ENCODE measurements at places on chromosomes 5 and 9.

DNA sequence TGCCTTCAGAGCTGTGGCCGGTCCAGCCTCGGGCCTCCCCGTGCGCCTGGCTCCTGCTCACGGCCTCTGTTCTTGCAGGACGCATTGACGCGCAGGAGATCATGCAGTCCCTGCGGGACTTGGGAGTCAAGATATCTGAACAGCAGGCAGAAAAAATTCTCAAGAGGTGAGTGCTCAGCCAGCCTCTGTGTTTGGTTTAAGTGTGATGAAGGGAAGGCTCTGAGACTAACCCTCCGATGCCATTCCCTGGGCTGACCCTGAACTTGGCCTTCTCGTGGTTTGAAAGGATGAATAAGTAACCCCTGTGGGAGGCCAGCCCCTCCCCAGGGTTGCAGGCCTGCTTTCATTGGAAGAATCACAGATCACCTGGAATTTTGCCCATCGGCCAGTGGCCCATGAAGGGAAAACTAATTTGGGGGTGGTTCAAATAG lies 26.3 kb downstream of the PTGES2 start:
- no peak for DNase-seq

GRCh38 chr5:110769000-110769681 lies 30.3 kb downstream of the SLC25A46 start:
- peak; percentile 72 for DNase-seq

- no peak for DNase-seq
Observed at GRCh38 chr5:135230251-135230925, 168.6 kb downstream of the MACROH2A1 start.

GRCh38 chr5:14829396-14829795 lies 42.2 kb downstream of the ANKH start:
- no peak for DNase-seq

DNA sequence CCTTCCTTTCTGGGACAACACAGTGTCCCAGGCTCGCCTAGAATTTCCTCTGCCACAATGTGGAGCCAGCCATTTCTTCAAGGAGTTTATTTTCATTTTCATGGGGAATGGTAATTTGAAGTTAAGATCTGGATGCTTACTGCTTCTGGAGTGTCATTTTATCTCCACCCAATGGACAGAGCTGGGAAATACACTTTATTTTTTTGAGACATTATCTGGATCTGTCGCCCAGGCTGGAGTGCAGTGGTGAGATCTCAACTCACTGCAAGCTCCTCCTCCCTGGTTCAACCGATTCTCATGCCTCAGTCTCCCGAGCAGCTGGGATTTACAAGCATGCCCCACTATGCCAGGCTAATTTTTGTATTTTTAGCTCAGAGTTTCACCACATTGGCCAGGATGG lies 12.7 kb upstream of the THG1L start:
- peak; percentile 57 for DNase-seq

DNA sequence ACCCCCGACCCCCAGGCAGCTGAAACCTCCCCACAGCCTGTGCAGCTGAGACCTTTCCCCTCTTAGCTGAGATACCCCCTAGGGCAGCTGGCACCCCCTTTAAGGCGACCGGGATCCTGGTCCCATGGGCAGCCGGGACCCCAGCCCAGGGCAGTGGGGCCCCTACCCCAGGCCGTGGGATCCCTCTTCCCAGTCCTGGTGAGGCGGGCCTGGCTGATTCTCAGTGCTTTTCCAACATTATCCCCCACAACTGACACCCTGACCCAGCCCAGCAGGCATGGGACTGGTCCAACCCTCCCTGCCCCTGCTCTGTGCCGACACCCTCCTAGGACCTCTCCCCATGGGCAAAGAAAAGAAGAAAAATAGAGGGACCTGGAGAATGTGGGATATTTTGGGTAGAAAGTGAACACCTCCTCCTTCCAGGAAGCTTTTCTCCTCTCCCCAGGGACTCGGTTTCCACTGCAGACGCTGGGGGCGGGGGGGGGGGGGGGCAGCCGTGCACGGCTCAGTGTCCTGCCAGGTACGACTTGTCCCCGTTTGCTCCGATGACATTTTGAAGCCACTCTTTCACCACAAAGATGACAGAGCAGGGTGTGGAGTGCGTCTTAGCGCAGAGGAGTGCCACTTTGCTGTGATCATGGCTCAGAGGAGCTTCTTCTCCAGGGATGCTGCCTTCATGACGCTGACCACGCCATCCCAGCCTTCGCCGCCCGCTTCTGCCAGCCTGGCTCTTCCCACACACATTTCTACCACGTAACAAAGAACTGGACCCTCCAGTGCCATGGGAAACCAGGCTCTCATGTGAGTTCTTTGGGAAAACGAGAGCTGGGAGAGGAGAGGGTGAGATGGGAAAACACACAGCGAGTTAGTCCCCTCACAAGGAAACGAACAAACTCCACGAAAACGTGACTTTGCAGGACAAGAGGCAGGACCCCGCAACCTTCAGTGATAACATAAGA lies 47.5 kb downstream of the MRPL36 start:
- DNase-seq: no peak

DNA sequence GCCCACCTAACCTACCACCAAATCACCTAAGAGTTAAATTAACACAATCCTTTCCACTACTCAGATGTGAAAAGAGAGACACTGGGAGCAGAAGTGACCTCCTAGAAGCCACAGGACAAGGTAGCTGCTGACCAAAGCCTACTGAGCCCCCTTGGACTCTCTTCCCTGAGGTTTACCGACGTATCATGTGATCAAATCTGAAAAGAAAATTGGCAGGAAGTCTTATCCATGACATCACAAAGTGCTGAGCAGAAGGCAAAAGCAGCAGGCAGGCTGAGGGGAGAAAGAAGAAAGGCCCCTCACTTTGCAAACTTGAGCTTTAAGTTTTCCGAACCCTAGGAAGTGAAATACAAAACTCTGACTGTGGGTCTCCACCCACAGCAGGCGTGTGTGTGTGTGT lies 11.1 kb downstream of the PRELID2 start:
- DNase-seq: no peak

GRCh38 chr9:113580041-113580953 lies 116.8 kb downstream of the RGS3 start:
- DNase-seq: no peak

DNA sequence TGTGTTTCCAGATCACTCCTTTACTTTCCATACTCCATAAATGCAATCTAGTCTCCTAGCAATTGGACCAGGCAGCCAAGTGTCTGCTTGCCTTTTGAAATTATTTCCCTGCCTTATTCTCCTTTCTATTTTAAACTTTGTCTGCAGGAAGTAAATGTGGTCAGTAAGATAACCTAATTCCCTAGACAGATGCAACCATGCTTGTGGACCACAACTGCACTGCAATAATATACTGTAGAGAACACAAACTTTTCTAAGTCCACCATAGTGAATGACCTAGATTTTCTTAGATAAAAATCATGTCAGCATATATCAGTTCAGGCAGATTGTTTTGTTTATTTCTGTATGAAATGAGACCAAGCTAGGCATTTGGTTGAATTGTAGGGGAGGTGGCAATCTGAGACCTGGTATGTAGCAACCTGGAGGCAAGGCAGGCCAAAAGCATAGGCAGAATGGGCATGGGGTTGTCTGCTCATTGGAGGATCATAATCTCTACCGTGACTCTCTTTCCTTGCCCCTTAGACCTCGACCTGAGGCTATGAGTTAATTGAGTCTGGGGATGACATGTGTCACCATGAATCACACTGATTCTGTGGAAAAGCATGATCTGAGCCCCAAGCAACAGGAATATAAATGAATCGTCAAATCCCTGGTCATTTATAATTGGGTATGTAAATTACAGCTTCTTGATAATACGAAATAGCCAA lies 20.7 kb downstream of the ACTL7B start:
- no peak for DNase-seq

- DNase-seq: no peak
Observed at GRCh38 chr9:29625292-29625731, 2052.0 kb upstream of the C9orf72 start.

- DNase-seq: no peak
Observed at GRCh38 chr5:73118391-73118973, 1.9 kb upstream of the TMEM171 start.

GRCh38 chr5:56430422-56430821 lies 197.3 kb upstream of the ANKRD55 start:
- DNase-seq: no peak

DNA sequence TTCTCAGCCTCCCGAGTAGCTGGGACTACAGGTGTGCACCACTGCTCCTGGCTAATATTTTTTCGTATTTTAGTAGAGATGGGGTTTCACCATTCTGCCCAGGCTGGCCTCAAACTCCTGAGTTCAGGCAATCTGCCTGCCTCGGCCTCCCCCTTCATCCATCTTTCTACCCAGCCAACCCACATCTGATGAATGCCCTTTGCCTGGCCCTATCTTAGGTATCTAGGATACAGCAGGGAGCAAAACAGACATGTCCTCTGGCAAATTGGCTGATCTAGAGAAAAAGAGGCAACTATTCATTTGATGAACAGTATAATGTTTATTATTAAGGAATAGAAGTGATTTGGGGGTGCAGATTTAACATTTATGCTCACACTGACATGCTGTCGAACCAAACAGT lies 123.0 kb downstream of the TRIO start:
- DNase-seq: no peak

GRCh38 chr9:25684321-25684720 lies 6.1 kb upstream of the TUSC1 start:
- DNase-seq: no peak

DNA sequence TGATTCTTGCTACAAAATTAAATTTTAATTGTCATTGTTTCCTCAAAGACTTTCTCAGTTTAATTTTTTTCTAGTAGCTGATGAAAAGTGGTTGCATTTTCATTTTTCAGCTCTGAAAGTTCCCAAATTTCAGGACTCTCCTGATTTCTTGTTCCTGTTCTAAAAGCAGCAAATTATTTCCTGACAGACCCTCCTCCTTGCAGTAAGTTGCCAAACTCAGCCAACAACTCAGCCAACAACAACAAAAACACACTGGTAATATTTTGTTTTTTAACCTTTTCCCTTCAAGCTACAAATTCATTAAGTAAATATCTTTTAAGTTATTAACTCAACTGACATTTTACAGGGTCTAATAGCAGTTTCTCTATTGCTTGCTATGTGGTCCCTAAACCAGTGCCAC lies 487.8 kb upstream of the NUDT12 start:
- DNase-seq: no peak

DNA sequence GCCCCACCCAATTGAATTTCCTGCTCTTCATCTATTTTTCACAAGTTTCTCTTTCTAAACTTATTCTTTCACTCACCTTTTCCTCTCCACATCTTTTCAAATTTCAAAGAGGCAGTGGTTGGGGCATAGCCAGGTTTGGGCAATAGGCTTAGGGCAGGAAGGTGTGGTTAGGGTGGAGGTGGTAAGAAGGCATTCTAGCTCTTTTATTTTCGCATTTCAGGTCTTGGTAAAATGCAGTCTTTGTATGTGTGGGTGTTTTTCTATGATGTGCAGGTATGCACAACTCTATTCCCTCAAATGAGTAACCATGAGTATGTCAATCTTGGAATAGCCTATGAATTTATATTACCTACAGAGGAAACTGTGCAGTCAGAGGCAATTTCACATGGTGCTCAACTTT lies 129.8 kb upstream of the IFNE start:
- DNase-seq: no peak

DNA sequence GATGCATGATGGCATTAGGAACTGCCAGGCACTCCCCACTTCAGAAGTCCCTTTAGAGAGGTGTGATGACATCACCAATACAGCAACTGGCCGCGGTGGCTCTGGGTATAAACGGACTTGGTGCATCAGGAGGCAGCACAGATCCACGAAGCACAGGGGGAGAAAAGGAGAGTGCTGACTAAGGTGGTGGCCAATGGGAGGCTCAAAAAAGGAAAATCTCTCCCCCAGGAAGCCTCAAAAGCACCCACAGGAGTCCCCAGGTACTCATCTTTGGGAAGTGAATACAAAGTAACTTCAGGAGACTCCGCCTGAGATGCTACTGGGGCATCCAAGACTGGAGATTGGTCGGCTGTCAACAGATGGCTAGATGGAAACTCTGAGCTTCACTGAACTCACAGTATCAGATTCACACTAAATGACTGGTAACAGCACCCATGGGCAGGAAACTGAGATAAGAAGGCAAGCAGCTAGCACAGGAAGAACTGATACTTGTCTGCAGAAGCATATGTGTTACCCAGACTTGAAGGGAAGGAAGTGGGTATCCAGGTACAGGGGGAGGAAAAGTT lies 7.6 kb downstream of the TTC39B start:
- no peak for DNase-seq

- no peak for DNase-seq
Observed at GRCh38 chr9:4298255-4299004, 1.4 kb downstream of the GLIS3 start.

GRCh38 chr5:113344973-113345940 lies 89.5 kb downstream of the TSSK1B start:
- DNase-seq: no peak

DNA sequence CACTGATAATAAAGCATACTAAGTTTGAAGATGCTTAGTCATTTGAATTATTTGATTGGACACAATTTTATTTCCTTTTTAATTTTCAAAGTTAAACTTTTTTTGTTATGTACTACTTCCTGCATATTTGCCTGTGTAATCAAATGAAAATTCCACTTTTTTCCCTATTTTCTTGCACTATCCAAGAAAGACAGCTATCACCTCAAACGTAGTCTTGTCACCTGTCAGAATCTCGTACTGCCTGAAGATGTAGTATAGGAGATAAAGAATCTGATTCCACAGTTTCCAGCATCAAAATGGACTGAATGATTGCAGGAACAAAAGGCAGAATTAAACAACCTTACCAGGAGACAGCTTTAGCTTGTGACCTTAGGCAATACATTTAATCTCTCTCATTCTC lies 818.8 kb downstream of the MAT2B start:
- DNase-seq: no peak

- no peak for DNase-seq
Observed at GRCh38 chr5:77366717-77367500, 125.2 kb downstream of the WDR41 start.

- no peak for DNase-seq
Observed at GRCh38 chr5:106959387-106959786, 711.4 kb downstream of the EFNA5 start.

DNA sequence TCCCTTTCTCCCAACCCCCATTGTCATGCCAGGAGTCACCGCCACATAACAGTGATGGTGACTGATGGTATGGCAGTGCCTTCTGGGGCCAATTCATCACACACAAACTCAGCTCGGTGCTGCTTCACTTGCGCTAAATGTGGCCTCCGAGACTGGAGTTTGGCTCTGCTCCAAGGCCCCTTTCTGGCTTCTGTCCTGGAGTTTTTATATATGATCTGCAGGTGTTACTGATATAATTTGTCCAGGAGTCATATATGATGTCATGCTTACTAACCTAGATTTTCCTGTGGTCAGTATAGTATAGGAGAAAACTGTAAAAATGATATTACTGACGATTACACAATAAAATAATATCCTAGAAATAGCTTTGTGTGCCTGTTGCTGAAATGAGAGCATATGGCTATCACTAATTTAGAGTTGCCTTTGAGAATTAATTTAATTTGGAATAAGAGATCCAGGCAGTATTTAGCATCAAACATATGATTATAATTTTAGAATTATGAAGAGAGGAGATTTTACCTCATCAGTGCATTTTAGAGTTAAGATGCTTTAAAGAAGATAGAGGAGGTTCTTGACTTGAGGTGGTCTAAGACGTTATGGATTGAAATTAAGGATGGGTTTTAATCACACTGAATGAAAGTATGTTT lies 334.1 kb upstream of the CD180 start:
- no peak for DNase-seq

GRCh38 chr9:10678010-10678409 lies 65.2 kb upstream of the PTPRD start:
- DNase-seq: no peak

GRCh38 chr9:137382444-137383080 lies 40.4 kb downstream of the EXD3 start:
- DNase-seq: no peak

GRCh38 chr5:73564675-73565074 lies 764 bp downstream of the ANKRA2 start:
- DNase-seq: no peak

GRCh38 chr9:36140086-36141084 lies 3.9 kb downstream of the GLIPR2 start:
- DNase-seq: no peak

Measured in AG09309 (cell line).